ENCODE measurements at places on chromosomes 12 and 14. TPM values are rescaled to one million over a fixed set of nuclear protein-coding genes. Genes with fewer than 3 reads are reported as not detected.

Gene CFAP54
- 3.1 TPM for total RNA-seq

Gene IFI27L2
- 47.9 TPM for total RNA-seq

DNA sequence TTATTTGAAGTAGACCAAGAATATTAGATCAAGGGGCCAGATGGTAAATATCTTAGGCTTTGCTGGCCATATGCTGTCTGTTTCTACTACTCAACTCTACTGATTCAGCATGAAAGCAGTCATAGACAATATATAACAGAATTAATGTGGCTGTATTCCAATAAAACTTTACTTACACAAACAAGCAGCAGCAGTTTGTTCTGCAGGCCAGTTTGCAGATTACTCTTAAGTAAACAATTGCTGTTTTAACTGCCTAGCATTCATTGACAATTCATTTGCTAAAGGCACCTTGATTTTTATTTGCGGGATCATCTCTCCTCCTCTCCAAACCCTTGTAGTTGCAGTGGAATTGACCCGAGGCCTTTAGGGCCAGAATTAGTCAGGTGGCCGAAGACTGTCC is 94.1 kb upstream of the GARIN6 start:
- no peak for DNase-seq

DNA sequence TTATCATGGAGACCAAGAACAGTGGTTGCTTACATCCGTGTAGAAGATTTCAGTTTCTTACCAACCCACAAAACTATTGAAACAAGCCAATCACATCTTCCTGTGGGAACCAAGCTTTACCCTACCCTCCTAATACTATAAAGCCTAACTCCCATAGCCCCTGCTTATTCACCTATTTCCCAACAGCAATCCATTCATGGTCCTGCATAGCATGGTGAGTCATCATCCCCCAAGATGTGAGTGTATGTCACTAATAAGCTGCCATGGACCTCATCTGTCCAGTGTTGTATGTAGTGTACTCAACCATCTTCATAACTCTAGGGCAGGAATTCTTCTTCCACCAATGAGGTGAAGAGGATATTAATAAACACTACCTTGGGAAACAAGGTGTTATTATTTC is 1620.4 kb upstream of the FLRT2 start:
- no peak for DNase-seq

DNA sequence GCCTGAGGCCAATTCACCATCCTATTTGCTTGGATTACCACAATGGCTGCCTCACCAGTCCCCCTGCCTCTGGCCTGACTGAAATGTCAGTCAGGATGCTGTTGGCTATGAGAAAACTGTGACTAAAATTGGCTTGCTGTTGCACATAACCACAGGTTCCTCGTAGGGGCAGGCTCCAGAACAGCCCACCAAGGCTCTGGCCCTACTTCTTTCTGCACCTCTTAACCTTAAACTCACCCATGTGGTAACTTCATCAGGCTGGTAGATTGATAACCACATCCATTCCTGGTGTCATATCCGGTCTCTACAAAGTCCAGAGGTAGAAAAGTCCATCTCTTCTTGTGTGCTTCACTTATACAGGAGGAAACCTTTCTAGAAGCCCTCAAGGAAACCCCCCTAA is 172.4 kb upstream of the PLXNC1 start:
- no peak for DNase-seq
